ENCODE measurements at places on chromosomes 1 and 21.

GRCh38 chr1:182087719-182088350 lies 26.3 kb upstream of the ZNF648 start:
- DNase-seq, result no peak

DNA sequence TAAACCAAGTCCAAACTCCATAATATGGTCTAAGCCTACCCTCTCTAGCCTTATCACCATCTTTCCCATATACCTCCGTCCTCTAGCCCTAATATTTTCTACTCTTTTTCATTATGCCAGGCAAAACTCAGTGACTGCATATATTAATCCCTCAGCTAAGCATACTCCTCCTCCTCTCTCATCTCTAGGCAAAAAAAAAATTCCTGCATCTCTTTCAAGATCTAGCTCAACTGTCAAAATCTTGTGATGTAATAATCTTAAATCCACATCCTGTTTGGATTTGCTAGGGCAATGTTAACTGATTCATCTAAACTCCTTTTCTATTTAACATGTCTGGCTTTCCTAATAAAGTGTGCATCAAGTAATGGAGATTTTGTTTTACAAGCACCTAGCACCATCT lies 20.4 kb downstream of the PRPF38A start:
- DNase-seq, result no peak

- no peak for DNase-seq
Observed at GRCh38 chr1:89466307-89466930, 58.2 kb upstream of the LRRC8B start.

- no peak for DNase-seq
Observed at GRCh38 chr1:219120624-219121544, 52.8 kb upstream of the LYPLAL1 start.

DNA sequence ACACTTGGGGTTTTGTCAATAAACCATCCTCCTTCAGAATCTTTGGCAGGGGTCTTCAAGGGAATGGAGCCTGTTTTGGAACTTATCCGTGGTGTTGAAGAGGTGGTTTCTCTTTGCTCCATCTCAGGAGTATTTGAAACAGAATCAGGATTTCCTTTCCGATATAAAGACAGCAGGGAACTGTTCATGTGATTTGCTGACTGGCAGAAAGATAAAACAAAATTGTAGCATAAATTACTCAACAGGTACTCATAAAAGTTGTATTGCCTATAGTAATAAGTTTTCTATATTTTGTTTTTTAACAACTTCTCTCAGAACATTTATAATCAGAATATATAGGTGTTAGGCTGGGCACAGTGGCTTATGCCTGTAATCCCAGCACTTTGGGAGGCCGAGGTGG lies 21.9 kb downstream of the NVL start:
- DNase-seq, result no peak

DNA sequence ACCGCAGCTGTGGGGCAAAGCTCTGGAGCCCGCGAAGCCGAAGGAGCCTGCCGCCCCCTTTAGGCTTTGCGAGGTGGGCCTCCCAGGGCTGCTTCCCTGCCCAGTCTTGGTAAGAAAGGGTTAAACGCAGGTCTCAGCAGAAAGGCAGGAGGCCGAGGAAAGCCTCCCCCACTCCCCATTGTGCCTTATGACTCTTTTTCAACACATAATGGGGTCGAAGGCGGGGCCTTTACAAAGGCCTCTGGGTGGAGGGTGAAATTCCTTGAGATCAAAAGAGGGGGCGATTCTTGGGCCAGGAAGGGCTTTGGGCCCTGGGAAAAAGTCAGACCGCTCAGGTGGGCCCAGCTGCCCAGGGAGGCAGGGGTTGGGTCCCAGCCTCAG lies 880 bp downstream of the ALPL start:
- no peak for DNase-seq

- DNase-seq, result no peak
Observed at GRCh38 chr21:37233551-37234146, 33.5 kb downstream of the VPS26C start.

DNA sequence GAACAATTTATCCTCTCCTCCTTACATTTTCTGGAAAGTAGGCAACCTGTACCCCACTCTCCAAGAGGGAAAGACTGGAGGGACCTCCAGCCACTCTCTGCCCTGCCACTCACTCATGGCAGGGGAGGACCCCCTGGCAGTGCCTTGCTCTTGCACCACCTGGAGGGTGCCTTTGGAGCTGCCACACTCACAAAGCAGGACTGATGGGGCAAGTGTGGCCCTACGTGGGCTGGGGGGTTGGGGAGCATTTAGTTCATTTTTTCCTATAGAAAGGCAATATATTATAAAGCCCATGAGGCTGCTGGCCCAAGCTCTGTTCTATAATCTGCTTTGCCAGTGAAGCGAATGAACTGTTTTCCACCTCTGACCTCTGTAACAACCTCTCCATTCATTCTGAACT lies 50.3 kb downstream of the GPR161 start:
- no peak for DNase-seq

- DNase-seq, result no peak
Observed at GRCh38 chr1:225891229-225891972, 2.5 kb upstream of the LEFTY1 start.

DNA sequence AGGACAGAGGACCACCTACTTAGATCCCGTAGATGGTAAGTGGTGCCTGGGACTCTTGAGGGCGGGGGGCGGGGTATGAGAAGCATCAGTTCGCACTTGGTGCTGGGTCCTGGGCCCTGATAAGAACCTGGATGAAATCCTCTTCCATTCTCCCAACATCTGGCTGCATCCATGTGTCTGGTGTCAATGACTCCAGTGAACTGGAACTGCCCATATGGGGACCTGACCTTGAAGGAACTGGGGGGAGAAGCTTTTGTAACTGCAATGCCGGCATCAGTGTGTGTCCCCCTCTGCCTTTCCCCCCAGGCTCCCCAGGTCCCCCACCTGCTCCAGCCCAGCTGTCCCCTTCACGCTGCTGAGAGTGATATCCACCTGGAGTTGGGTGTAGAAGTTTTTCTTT lies 49.7 kb upstream of the EPB41 start:
- no peak for DNase-seq

GRCh38 chr1:46453449-46453848 lies 36.2 kb upstream of the DMBX1 start:
- DNase-seq, result no peak

DNA sequence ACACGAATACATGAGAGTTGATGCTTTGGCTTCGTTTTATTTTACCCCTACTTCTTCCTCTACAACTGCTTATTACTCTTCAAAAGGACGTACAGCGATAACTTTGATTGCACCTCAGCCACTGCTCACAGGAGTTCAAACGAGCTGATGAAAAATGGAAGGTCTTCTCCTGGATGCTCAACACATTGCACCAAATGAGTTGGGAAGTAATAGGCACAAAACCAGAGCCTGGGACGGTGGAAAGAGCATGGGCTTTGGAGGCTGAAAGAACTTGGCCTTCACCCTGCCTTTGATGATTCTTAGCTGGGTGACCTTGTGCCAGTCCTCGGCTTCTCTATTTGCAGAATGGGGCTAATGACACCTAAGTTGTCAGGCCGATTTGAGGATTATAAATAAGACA lies 4.8 kb downstream of the CD53 start:
- no peak for DNase-seq

DNA sequence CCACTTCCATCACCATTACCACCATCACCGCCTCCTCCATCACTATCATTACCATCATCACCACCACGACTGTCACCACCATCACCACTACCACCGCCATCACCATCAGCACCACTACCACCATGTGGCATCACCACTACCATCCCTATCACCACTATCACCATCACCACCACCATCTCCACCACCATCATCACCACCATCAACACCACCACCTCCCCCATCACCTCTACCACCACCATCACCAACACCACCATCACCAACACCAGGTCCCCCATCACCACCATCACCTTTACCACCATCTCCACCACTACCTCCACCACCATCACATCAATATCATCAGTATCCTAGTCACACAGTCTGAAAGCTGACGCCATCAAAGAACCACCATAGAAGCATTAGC lies 39.9 kb upstream of the RIPK4 start:
- no peak for DNase-seq

DNA sequence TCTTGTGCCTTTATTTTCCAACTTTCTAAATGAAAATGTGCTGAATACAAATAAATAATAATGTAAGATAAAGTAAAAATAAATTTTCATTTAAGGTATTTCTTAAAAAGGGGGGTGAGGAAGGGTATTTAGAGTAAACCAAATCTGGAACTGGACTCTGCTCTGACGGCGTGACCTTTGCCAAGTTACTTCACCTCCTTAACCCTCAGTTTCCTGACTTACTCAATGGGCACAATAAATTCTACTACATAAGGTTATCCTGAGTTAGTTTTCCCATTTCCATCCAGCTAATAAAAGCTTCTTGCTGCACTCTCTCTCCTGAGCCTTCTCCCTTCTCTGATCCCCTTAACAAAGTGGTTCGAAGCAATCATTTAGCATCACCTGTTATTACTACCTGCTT lies 93.9 kb downstream of the NID1 start:
- no peak for DNase-seq

DNA sequence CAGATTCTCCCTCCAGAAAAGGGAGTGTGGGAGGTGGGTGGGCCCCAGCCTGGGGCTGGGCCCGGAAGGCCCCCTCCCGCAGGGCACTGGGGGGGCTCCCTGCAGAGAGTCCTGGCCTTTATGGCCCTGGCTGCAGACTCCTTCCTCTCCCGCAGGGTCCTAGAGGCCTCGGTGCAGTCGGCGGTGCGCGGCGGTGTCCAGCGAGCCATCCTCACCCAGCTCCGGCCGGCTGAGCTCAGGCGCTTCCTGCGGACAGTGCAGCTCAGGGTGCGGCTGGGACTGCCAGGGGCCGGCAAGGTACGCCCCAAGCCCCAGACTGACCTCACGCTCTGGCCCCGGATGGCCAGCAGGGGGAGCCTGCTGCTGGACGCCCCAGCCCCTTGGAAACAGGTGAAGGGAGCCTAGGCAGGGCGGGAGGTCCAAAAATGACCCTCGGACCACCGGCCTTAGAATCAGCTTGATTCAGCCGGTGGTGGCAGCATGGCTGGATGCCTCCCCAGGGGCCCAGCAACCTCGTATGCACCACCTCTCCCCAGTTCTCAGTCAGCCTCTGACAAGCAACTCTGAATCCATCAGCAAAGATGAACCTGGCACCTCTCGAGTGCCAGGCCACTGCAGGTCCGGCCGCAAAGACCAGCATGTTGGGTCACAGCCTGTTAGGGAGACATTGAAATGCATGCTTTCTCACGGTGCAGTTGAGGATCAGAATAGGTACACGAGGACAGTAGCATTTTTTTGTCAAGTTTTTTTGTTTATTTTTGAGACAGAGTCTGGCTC lies 20.6 kb downstream of the MTHFR start:
- no peak for DNase-seq

GRCh38 chr1:163656095-163656759 lies 334.5 kb downstream of the NUF2 start:
- no peak for DNase-seq

GRCh38 chr1:114549137-114549536 lies 32.3 kb downstream of the BCAS2 start:
- no peak for DNase-seq

GRCh38 chr1:208496467-208497371 lies 252.5 kb upstream of the PLXNA2 start:
- DNase-seq, result no peak

- DNase-seq, result no peak
Observed at GRCh38 chr21:37358397-37358796, 8.2 kb upstream of the DYRK1A start.

DNA sequence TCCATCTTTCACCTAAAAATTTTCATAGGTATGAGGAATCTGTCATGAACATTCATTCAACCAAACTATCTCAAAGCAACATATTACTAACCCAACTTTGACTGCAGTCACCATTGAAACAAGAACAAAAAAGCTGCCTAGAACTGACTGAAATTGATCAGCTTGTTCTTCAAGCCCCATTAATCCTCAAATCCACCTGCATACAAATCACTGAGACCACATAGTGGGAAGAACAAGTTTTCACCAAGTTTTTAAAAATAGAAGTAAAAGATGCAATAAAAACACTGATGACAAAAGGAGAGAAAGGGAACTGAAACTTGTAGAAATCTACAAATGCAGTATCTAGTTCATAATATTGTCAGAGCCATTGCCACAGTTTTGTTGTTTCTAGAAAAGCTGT lies 6.1 kb downstream of the SORT1 start:
- DNase-seq, result no peak

DNA sequence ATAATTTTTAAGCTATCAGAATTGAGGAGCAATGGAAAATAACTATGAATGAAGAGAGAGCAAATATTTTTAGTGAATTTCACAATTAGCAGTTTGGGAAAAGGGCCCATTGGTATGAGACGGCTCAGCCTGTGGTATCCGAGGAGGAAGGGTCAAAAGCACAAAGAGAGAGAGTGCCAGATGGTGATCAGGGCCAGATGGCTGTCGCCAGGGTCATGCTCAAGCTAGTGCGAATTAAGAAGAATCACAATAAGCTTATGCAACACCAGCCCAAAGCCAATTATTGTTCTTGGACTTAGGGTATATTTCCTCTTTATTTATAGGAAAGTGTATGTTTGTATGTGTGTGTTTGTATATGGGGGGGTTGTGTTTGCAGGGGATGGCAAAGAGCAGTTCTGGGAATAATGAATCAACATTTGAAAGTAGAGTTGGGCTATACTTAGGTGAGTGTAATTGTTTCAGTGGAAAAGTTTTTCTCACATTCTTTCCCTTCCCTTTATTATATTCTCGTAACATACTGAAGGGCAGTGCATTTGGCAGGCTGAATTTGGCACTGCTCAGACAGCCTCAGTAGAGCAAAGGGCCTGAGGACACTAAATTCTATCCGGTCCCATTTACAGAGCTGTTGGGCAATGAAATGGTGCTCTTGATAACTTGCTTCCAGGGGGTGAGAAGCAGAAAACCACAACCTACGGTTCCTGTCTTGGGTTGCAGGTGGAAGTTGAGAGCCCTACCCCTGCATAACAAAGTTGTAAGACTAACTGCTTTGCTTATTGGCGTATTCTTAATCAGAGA lies 19.5 kb upstream of the DDR2 start:
- no peak for DNase-seq

DNA sequence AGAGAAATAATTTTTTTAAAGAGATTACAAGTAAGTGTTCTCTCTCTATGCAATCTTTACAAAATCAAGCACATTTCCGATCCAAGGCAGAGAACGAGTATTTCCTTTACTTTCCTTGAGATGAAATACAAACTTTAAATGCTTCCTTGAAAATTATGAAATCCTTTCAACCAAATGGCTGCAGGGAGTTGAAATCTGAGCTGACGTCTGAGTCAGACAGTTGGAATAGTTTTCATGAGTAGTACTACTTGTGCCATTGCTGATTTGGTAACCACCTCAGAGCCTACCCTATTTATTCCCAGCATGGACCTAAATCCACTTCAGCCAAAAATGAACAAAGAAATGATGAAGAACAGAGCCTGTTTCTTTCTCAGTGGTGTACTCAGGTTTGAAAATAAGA lies 183.6 kb downstream of the GIPC2 start:
- DNase-seq, result no peak

DNA sequence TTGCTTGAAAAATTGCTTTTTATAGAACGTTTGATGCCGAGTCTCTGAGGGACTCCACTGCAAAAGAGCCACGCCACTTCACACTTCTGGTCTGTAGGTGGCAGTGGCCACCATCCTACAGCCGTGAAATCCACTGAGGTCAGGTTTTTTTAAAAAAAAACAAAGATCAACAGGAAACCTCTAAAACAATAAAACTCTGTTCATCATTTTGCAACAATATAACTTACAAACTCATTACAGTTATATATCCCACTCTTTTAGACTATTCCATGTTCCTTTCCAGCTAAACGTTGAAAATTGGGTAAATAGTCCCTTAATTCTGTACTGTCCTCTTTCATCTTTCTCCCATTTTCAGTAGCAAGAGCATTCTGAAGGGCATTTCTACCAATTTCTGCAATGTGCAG lies 64.6 kb upstream of the FMN2 start:
- no peak for DNase-seq

- DNase-seq, result no peak
Observed at GRCh38 chr1:211126622-211127021, 7.3 kb downstream of the KCNH1 start.

GRCh38 chr1:58059789-58060188 lies 486.7 kb downstream of the OMA1 start:
- DNase-seq, result no peak

Measured in breast epithelium (tissue), 4 donors.